CD4-positive, alpha-beta memory T cell (primary cell): ENCODE measurements at places on chromosomes 6 and 20. TPM values are rescaled to one million over a fixed set of nuclear protein-coding genes. Genes with fewer than 3 reads are reported as not detected.

GRCh38 chr6:41707565-41708200, 27.7 kb downstream of the TFEB start:
- peaks cover 35% of the 10 kb centered on the region for H3K4me1 ChIP-seq
- no peaks in the 10 kb centered on the region for H3K36me3 ChIP-seq
- peak; percentile 57 for DNase-seq
- peak overlapping the region; percentile 29 for H3K27ac ChIP-seq
- H3K27me3 ChIP-seq: no peaks in the 10 kb centered on the region

GRCh38 chr6:2611092-2611491, 139.6 kb downstream of the MYLK4 start:
- no peak for DNase-seq
- no peaks in the 10 kb centered on the region for H3K36me3 ChIP-seq
- no peak overlapping the region for H3K4me3 ChIP-seq
- no peaks in the 10 kb centered on the region for H3K27me3 ChIP-seq
- H3K27ac ChIP-seq: no peak overlapping the region

DNA sequence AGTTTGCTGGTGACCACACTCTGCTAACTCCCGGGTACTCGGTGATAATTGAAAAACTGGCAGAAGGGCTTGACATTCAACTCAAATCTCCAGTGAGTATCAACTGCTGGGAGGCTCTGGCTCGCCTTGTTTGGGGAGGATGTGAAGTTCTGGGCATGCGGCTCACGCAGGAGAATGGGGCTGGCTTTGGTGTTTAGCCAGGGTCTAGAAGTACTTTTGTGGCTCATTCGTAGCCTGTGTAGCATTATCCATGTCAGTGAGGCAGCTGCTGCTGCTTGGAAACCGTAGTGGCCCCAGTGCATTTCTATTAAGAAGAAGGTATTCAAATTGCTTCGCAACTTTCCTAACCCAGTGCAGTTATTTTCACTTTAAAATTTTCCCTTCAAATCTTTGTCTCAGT, 52.2 kb downstream of the KDM1B start:
- no peaks in the 10 kb centered on the region for H3K36me3 ChIP-seq
- no peaks in the 10 kb centered on the region for H3K4me1 ChIP-seq
- DNase-seq: no peak
- H3K27ac ChIP-seq: no peak overlapping the region

DNA sequence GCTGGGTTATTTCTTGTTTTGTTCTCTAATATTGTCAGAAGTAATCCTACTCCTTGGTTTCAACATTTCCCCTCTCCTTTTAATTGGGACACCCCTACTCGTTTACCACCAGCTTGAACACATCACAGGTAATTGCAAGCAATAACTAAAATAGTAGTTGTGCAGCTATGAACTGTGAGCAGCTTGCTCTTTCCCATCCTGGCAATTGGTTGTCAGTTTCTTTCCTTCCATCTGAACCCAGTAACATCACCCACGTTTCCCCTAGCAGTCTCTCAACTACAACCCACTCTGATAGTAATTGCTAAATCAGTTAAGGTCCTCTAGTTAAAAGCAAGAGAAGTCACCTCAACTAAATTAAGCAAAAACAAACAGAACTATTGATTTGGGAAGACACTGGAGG, 47.6 kb upstream of the GNRH2 start:
- peaks cover 43% of the 10 kb centered on the region for H3K36me3 ChIP-seq
- no peaks in the 10 kb centered on the region for H3K4me1 ChIP-seq
- H3K27ac ChIP-seq: no peak overlapping the region
- DNase-seq: no peak
- H3K27me3 ChIP-seq: no peaks in the 10 kb centered on the region

GRCh38 chr6:150328744-150329405, 39.9 kb upstream of the IYD start:
- no peak for DNase-seq
- no peaks in the 10 kb centered on the region for H3K36me3 ChIP-seq
- H3K27ac ChIP-seq: no peak overlapping the region
- H3K4me1 ChIP-seq: no peaks in the 10 kb centered on the region
- H3K27me3 ChIP-seq: no peaks in the 10 kb centered on the region

DNA sequence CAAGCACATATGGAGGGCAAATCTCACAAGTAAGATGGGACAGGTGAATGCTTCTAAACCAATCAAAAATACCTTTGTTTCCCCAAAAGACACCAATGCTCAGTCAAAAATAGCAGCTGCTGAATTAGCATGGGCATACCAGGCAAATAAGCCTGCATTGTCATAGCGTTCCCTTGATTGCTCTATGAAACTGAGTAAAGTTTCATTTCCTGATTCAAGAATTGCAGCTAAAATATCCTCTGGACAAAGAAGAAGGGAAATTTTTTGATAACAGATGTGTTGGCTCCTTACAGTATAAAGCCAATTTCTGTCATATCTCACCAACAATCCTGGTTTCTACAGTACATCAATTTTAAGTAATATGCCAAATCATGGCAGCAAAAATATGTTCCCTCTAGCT, 3.3 kb upstream of the TMEM14A start:
- no peak overlapping the region for H3K4me3 ChIP-seq
- no peaks in the 10 kb centered on the region for H3K36me3 ChIP-seq
- no peak overlapping the region for H3K27ac ChIP-seq
- no peak for DNase-seq
- no peaks in the 10 kb centered on the region for H3K27me3 ChIP-seq

DNA sequence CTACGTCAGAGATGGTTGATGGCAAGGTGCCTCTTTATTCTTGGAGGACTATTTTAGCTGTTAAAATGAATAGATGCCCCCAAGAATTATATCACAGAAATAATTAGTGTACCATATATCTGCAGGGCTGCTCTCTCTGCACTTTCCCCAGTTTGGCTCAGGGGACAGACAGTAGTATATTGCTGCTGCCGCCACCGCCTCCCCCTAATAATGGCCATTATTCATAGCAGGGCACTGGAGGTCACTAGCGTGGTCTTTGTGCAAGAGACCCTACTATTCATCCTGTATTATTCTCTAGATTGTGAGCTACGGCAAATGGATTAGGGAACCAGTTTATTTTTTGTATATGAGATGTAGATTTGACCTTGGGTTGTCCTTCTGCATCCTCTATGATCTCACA, 11.0 kb downstream of the HDGFL1 start:
- no peaks in the 10 kb centered on the region for H3K4me1 ChIP-seq
- H3K4me3 ChIP-seq: no peak overlapping the region
- no peaks in the 10 kb centered on the region for H3K36me3 ChIP-seq
- no peak for DNase-seq

DNA sequence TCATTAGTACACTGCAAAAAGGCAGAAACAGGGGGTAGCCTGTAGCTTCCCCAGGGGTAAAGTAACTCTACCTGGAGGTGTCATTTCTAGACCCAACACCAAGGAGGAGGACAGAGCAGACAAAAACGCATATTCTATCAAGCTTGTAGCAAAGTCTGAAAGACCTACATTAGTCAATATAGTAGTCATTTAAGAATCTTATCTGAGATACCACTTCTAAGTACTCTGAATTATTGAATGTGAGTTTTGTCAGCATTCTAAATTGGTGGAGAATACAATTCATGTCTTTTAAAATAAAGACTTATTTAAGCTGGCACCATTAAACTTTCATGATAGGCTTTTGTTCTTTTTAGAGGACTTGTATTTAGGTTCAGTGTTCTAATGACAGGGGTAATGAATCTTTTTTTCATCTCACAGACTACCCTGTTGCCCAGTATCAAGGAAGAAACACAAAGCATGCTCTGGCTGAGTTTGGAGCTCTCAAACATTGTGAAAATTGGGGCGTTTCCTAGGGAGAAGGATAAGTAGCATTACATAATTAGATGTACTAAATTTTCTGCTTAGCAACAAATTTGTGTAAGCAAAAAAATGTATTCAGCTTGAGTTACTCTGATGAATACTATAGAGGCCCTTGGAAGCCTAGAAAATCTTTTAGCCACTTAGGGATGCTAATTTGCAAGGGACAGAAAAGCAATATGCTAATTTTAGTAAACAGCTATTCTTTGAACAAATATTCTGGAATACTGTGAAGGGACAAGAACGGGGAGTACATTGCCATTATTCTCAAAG, 255.4 kb upstream of the HSF2 start:
- no peaks in the 10 kb centered on the region for H3K36me3 ChIP-seq
- no peaks in the 10 kb centered on the region for H3K4me1 ChIP-seq
- H3K4me3 ChIP-seq: no peak overlapping the region
- DNase-seq: no peak

- no peaks in the 10 kb centered on the region for H3K36me3 ChIP-seq
- H3K27ac ChIP-seq: no peak overlapping the region
- H3K4me1 ChIP-seq: peaks cover 18% of the 10 kb centered on the region
- no peak for DNase-seq
Measured at GRCh38 chr6:134520181-134521115, 202.5 kb upstream of the SGK1 start.

GRCh38 chr20:6940048-6940447, 172.6 kb downstream of the BMP2 start:
- no peak overlapping the region for H3K4me3 ChIP-seq
- DNase-seq: no peak
- H3K4me1 ChIP-seq: no peaks in the 10 kb centered on the region
- no peaks in the 10 kb centered on the region for H3K36me3 ChIP-seq
- no peak overlapping the region for H3K27ac ChIP-seq

DNA sequence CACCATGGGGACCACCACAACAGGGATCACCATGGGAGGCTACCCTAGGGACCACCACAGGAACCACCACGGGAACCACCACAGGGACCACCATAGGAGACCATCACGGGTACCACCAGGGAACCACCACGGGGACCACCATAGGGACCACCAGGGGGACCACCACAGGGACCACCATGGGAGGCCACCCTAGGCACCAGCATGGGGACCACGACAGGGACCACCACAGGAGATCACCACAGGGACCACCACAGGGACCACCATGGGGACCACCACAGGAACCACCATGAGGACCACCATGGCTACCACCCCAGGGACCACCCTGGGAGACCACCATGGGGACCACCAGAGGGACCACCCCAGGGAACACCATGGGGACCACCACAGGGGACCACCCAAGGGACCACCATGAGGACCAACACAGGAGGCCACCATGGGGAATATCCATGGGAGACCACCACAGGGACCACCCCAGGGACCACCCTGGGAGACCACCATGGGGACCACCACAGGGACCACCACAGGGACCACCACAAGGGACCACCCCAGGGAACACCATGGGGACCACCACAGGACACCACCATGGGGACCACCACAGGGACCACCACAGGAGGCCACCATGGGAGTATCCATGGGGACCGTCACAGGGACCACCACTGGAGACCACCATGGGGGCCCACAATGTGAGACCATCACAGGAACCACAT, 67.6 kb upstream of the MPC1 start:
- DNase-seq: no peak
- H3K27ac ChIP-seq: no peak overlapping the region
- H3K27me3 ChIP-seq: no peaks in the 10 kb centered on the region
- no peaks in the 10 kb centered on the region for H3K36me3 ChIP-seq
- no peaks in the 10 kb centered on the region for H3K4me1 ChIP-seq

DNA sequence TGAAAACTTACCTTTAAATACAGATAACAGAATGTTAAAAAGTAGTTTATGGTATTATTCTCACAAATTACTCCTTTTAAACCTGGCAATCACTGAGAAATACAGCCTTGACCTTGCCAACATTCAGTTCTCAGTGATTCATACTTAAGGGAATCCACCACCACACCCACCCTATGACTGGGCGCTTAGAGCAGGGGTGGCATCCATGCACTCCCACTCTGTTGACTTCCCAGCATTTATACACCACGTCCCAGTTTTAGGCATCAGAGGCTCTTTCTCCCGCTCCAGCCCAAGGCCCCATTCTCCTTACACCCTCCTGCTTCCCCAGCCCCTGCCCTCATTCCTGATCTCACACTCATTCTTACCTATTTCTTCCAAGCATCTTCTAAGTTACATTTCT, 16.3 kb downstream of the TRAF3IP2 start:
- no peak overlapping the region for H3K27ac ChIP-seq
- peaks cover 9% of the 10 kb centered on the region for H3K36me3 ChIP-seq
- H3K4me3 ChIP-seq: no peak overlapping the region
- no peaks in the 10 kb centered on the region for H3K27me3 ChIP-seq
- no peak for DNase-seq

- no peak overlapping the region for H3K4me3 ChIP-seq
- no peaks in the 10 kb centered on the region for H3K36me3 ChIP-seq
- no peaks in the 10 kb centered on the region for H3K27me3 ChIP-seq
- no peaks in the 10 kb centered on the region for H3K4me1 ChIP-seq
- DNase-seq: no peak
Measured at GRCh38 chr6:3638662-3639061, 112.9 kb downstream of the PXDC1 start.

DNA sequence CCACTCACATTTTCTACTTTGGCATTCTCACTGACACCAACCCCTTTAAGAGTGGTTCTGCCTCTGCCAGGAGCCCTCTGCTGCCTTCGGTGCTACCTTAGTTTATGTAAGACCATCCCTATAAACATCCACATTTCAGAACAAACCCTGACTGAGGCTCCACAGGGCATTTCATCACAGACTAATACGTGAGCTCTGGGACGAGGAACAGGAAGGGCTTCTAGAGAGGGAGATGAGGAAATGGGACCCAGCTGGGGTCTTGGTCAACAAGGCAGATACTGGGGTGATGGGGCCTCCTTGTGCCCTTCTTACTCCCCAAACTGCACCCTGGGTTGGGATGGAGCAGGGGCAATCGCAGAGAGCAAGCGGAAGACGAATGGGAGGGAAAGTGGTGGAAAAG, 86.5 kb upstream of the FYN start:
- no peak for DNase-seq
- H3K36me3 ChIP-seq: no peaks in the 10 kb centered on the region
- no peak overlapping the region for H3K27ac ChIP-seq
- no peaks in the 10 kb centered on the region for H3K27me3 ChIP-seq
- no peak overlapping the region for H3K4me3 ChIP-seq

GRCh38 chr6:166580076-166581050, 6.1 kb downstream of the RAMACL start:
- H3K4me1 ChIP-seq: no peaks in the 10 kb centered on the region
- no peaks in the 10 kb centered on the region for H3K27me3 ChIP-seq
- DNase-seq: no peak
- no peaks in the 10 kb centered on the region for H3K36me3 ChIP-seq
- H3K4me3 ChIP-seq: no peak overlapping the region
- no peak overlapping the region for H3K27ac ChIP-seq

- no peak overlapping the region for H3K4me3 ChIP-seq
- DNase-seq: no peak
- no peaks in the 10 kb centered on the region for H3K4me1 ChIP-seq
- no peaks in the 10 kb centered on the region for H3K36me3 ChIP-seq
- no peak overlapping the region for H3K27ac ChIP-seq
Measured at GRCh38 chr6:1838604-1839213, 229.0 kb downstream of the FOXC1 start.

Gene MCHR2
- not detected for total RNA-seq

Gene GPR63
- 1.9 TPM for total RNA-seq

Gene ROS1
- total RNA-seq: not detected

Gene WFDC2
- 0.73 TPM for total RNA-seq

Gene XKR7
- not detected for total RNA-seq

Gene VGLL2
- not detected for total RNA-seq
